Nucleus accumbens (tissue), 56 donors: ENCODE measurements at places on chromosomes 1 and 21.

DNA sequence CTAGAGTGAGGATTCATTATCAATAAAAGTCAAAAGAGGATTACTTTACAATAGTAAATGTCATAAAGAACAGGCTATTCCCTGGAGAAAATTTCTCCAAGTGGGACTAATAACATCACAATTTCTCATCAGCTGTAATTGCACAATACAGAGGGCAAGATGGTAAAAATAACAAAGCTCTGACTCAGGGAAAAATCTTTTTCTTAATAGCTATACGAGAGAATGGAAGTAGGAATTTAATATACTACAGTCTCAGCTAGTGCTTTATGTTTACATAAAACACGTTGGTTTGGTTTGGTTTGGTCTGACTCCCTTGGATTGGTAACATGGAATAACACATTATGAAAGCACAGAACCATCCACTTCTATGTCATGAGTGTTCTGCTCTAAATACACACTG, 397.6 kb downstream of the LRRIQ3 start:
- no peak for DNase-seq

GRCh38 chr1:115088115-115088778, 1.1 kb downstream of the TSPAN2 start:
- DNase-seq: no peak

DNA sequence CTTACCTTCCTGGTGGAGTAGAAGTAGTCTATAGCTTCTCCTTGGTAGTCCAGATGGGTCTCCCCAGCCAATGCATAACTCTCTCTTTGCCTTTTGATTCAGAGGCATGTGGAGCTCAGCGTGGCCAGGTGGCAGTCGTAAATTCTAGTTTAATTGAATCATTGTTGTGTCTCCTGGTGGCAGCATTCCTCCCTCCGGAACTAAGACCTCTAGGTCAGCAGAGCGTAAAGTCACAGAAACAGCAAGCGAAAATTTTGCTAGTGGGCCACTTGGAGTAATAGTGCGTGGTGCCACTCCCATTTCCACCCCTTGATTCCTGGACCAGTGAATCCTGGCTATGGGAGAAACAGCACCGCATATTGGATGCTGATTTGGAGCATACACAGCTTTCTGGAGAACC, 3.9 kb upstream of the TMPRSS2 start:
- no peak for DNase-seq

- DNase-seq: no peak
Observed at GRCh38 chr21:29084372-29084771, 10.9 kb upstream of the CCT8 start.

DNA sequence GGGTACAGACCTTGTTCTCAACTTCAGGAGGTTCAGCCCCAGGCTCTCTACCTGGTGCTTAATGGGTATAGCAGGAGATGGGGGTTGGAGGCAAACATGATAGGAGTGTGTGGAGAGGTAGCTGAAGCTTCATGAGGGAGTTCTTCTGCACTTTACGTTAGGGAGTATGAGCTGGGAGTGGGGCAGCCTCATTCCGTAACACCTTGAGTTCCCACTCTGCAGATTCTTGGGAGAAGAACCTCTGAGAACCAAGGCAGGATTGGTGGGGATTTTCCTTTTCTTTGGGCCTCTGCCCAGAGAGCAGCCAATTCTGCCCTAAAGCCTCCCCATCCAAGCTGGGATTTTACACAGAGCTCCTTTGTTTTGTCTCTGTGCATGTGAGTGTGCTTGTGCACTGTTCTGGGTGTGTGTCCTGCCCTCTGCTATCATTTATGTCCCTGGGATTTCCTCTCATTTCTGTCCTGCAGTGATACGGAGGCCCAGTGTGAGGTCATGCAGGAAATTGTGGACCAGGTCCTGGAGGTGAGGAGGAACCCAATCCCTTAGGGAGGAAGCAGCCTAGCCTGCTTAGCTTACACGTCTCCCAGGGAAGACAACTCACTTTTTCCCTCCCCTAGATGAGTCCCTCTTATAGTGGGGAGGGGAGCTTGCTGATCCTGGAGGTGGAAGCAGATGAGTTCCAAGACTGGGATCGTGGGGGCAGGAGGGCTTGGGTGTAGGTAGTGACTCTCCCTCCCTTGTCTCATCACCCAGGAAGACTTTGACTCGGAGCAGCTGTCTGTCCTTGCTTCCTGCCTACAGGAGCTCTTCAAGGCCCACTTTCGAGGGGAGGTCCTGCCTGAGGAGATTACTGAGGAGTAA, 11.6 kb upstream of the SLC27A3 start:
- peak; percentile 20 for DNase-seq

DNA sequence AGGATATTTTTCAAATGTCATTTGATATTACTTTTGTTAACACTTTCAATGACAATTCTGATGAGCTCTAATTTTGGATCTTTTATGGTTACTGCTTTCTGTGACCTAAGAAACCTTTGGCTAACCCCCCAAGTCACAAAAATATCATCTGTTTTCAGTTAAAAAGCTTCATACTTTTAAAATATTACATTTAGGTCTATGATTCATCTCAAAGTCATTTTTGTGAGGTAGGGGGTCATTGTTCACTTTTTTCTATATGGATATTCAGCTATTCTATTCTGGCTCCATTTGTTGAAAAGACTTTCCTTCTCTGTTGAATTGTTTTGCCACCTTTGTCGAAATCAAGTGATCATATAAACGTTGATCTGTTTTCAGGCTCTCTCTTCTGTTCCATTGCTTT, 44.8 kb downstream of the UCHL5 start:
- no peak for DNase-seq

DNA sequence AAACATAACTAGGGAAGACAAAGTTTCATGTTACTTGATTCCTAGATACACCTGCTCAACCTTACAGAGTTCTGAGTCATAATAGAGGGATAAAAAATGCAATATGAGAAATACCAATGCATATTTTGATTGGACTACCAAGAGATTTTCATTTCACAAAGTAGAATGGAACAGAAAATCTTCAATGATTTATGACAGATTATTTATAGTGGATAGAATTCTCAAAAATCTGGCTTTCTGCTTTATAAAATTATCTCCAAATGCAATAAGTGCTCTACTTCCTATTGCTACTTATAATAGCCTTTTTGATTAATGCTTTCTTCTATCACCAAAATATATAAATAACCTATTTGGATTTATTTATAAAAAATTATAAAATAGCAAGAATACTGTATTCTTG, 18.9 kb upstream of the ATP6V1G3 start:
- no peak for DNase-seq

DNA sequence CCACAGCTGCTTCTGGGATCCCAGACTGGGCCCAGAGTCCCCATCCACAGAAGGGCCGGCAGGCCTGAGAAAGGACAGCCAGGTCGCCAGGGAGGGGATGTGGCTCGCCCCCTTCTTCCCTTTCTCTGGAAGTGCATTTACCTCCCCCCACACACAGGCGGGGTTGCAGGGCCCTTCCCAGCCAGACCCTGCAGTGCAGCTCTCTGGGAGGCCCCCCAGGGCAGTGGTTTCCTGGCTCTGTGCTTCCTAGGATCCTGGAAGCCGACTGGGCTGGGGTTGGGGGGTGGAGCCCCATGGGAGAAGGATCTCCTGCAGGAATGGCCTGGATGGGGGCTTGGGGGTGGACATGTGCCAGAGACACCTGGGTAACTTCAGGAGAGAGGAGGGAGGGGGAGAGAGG, 4.2 kb upstream of the COL6A1 start:
- DNase-seq: no peak

DNA sequence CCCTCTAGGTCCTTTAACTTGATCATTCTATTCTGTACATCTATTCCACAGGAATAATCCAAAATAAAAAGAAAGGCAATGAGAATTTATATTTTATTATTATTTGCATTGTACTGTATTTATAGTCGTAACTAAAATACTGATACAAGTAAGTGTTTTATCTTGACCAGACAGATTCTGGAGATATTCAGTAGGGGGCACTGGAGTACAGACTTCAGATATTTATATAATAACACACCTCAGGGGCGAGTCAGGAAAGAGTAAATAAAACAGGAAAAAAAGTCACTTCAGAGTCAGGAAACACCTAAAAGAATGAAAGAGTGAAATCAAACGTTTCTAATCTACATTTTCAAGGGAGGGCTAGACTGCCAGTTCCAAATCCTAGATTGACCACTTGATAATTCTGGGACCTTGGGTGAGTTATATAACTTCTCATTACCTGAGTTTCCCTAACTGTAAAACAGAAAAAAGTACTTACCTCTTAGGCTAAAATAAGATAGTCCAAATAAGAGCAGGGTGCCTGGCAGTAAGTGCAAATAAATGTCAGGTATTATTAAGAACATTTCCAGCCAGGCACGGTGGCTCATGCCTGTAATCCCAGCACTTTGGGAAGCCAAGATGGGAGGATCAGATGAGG, 31.1 kb upstream of the MTF1 start:
- no peak for DNase-seq

DNA sequence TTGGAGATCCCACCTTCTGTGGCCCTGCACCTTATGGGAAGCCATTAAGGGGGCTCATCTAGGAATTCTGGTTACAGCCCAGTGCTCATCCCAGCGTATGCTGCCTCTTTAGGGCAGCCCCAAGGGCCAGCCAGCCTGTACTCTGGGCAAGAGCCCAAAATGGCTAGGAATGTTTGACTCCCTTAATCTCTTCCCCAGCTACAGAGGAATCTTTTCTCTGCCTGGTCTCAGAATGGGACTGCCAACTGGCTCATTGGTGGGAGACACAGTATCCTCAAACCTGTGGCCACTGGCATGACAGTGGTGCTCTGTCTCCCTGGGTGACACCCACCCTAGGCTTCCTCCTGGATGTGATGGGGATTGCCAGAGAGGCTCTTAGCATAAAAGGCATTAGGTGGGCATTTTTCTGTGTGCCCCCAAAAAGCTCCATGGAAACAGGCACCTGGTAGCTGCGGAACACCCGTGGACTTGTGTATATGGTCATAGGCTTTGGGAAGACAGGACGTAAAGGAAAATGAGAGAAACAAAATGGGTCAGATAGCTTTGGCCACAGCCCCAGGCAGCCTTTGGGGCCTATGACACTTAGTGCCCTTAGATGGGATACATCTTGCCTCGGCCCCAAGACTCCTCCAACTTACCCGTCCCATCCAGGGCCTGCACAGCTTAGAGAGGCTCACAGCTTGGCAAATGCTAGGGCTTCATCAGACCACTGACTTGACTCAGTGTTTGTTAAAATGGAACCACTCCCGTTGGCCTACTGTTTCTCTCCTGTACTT, 6.9 kb downstream of the TMEM81 start:
- no peak for DNase-seq

GRCh38 chr1:43537423-43538142, 6.9 kb downstream of the PTPRF start:
- DNase-seq: no peak

DNA sequence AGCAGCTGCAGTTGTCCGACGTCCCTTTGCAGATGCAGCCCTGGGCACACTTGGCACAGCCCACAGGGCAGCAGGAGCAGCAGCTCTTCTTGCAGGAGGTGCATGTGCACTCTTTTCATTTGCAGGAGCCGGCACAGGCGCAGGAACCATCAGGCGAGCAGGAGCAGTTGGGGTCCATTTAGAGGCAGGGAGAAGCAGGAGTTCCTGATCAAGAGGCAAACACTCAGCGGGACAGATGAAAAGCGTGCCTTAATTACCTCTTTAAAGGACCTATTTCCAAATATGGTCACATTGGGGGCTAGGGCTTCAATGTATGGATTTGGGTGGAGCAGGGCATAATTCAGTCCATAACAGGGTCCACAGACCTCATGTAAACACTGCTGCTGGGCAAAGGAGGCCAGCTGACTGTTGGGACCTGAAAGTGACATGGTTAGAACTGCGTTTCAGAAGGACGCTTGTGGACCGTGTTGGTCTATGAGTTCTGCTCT, 4.3 kb upstream of the CPLANE2 start:
- DNase-seq: no peak

DNA sequence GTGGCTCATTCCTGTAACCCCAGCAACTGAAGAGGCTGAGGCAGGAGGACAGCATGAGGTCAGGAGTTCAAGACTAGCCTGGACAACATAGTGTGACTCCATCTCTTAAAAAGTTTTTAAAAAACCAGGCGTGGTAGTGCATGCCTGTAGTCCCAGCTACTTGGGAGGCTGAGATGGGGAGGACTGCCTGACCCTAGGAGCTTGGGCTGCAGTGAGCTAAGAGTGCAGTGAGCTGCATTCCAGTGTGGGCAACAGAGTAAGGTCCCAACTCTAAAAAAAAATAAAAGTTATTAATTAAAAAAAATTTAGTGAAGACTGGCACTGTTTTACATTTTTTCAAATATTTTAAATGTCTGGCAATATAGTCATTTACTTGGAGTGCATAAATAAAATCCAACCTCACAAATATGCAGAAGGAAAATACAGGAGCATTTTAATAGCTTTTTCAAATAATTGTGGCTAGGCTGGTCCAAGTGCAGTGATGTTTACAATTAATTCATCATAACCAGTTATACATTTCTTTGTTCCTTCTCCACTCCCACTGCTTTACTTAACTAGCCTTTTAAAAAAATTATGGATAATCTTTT, 10.8 kb downstream of the ZBTB8OS start:
- DNase-seq: no peak

- DNase-seq: no peak
Observed at GRCh38 chr1:115929881-115930280, 46.4 kb upstream of the SLC22A15 start.

- DNase-seq: no peak
Observed at GRCh38 chr1:45381243-45381642, 41.0 kb upstream of the MUTYH start.

DNA sequence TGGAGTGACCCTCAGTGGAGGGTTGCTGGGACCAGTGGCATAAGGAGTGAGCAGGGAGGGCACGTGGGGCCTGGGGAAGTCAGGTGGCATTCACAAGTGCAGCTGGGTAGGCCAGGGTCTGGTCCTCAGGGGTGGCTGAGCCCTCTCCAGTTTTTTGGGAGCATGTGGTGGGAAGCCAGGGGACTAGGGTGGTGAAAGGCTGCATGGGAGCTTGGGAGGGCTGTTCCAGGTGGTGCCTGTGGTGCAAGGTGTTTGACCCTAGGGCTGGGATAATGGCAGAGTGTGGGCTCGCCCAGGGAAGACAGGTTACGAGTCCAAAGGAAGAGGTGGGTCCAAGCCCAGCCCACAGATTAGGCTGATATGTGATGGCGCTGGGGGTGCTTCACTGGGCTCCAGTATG, 30.5 kb downstream of the MAN1C1 start:
- DNase-seq: no peak

DNA sequence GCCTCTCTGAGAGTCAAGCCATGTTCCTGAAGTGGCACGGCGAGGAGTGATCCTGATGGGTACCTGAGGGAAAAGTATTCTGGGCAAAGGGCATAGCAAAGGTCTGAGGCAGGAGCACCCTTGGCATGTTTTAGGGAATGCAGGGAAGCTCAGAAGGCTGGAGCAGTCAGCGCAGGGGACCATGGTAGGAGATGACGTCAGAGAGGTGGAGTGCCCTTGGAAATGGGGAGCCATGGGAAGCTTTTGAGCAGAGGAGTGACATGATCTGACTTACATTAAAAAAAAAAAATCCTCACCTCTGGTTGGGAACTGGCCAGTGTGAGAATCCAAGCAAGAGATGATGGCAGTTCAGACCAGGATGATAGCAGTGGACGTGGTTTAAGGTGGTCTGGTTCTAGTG, 37.2 kb downstream of the PDPN start:
- DNase-seq: no peak

- DNase-seq: no peak
Observed at GRCh38 chr1:18943162-18943561, 13.3 kb downstream of the IFFO2 start.

DNA sequence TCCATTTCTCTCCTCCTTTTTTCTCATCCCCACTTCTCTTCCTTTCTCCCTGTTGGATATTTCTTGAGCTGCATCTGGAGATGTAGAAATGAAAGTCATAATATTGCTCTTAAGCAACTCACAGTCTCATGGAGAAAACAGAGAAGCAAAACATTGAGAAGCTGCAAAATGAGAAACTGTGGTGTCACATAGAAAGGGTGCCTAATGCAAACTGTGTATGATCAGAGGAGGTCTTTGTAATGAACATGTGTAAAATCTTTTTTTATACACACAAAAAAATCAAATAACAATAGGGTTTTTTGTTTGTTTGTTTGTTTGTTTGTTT, 11.8 kb upstream of the SLAMF7 start:
- DNase-seq: no peak
